ENCODE measurements at places on chromosomes 1 and 21. TPM values are rescaled to one million over a fixed set of nuclear protein-coding genes. Genes with fewer than 3 reads are reported as not detected.

DNA sequence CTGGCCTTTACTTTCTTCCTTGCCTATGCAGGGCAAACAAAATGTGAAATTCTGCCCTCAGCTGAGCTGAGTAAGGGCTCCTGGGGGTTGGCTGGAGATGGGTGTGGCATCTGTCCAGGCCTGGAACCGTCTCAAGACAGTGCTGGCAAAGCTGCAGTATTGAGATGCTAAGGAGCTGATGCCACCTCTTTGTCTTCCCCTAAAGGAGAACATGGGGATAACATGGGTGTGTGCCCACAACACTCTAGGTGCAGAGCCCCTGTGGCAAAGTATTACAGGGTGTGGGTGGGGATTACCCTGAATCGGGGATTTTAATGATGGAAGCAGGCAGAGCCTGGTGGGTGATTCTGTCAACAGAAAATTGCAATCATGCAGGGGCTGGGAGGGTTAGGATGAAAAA lies 2.5 kb upstream of the ST3GAL3 start:
- no peak for DNase-seq

GRCh38 chr1:29123887-29124365 lies at the start of gene TMEM200B:
Gene TMEM200B (minus strand): TSS chr1:29123903. CDS start chr1:29121828, 2,075 bp downstream.
- DNase-seq: no peak

DNA sequence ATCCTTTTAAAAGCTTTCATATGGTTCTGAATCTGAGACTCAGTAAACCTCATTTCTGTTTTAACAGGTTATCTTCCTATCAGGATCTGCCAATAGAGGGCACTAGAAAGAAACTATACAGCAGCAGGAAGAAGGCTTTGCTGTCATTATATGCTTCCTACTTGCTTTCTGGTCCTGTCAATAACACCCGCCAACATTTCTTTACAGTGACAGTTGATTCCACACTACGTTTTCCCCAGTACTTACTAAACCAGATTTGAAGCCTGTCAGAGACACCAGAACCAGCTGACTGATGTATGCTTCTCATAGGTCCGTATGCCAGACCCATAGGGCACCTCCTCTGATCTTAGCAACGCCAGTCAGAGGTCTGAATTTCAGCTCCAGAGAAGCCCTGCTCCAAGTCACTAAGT lies 341.0 kb upstream of the NEGR1 start:
- DNase-seq: peak; percentile 19

DNA sequence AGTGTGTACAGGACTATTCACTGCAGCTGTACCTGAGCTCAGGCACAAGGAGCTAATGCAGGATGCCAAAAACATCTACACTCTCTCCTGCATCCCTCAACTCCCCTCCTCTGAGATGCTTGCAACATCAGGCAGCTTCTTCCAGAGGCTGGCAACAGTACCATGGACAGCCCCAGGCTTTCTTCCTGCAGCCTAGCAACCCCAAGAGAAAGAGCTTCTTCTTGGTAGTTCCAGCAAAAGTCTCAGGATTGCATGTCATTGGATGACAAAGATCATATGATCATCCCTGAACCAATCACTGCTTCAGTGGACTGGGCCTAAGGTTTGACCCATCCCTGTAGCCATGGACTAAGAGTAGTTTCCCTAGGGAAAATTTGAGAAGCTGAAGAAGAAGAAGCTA lies 46.7 kb downstream of the CAMK2N1 start:
- no peak for DNase-seq

Gene CLCNKB
- not detected for total RNA-seq

DNA sequence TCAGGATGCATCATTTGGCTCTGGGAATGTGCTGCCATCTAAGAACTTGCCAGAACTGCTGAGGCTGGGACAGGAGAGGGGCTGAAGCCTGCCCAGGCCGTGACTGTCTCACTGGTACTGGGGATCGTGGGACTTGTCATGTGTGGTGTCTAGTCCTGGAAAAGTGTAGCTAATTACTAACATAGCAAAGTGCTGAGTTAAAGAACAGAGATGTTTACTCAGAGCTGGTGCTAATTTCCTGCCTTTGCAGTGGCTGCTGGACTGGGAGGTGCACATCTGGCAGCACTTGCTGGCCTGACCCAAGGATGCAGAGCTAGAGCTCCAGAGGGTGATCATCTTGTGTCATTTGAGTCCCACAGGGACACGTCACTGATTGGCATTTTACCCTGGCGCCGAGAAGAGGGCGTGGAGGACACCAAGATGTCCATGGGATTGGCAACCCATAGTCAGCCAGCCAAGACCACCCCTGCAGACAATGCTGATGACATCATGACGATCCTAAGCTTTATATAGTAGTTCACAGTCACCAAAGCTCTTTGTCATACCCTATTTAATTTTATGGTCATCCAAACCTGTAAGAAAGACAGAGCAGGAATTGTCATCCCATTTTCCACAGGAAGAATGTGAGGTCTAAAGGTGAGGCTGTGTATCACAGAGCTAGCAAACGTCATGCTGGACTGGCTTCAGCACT lies 110.1 kb upstream of the SLC44A3 start:
- DNase-seq: no peak

Gene KIAA1614
- total RNA-seq: 5.1 TPM

GRCh38 chr21:38875694-38876492 lies 70.2 kb downstream of the ETS2 start:
- no peak for DNase-seq
